Gastrocnemius medialis (tissue), 4 donors: ENCODE measurements at places on chromosomes 4 and X.

DNA sequence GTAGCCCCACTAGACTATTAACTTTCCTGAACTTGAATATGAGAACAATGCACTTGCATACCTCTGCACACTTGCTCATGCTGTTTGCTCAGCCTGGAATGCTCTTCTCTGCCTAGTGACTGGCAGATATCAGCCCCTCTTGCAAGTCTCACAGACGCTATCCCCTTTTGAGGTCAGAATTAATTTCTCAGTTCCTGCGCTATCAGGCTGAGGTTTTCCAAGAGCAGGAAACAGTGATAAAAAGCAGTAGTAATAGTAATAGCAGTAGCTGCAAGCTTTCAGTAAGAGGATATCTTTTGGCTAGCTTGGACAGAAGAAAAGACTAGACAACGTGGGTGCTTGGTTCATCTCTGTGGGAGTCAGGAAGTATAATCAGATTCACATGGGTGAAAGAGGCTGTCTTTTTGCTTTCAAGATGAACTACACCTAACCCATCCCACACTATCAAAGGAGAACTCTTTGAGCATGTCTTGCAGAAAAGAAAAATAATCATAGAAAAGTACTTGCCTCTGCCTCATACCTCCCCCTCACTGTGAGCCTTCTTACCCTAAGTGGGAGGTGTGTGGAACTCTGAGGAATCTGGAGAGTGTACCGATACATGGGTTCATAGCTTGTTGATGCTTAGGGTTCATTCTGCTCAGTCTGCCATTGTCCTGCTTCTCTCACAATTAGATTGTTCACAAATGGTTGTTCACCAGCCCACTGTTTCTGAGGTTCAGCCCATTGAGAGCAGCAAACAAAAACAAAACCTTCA lies 11.3 kb upstream of the DRP2 start:
- DNase-seq, result no peak

DNA sequence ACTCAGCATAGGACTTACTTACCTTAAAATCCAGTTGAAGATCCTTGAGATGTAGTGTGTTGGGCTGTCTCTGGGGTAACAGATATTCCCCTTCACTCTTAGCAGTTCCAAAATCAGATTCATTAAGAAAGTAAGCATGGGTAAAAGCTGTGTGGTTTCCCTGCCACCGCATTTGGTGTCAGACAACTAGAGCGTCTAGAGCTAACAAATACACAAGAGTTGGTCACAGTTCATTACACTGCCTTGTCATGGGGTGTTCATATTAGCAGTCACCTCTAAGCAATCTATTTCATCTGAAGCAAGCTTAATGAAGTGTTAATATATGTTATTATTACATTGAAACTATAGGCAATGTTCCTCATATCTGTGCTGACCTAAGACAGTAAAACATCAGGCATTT lies 342.8 kb downstream of the PPARGC1A start:
- DNase-seq, result no peak

GRCh38 chrX:151004085-151004484 lies 20.9 kb downstream of the HMGB3 start:
- no peak for DNase-seq

- DNase-seq, result no peak
Observed at GRCh38 chr4:30789219-30789671, 69.1 kb downstream of the PCDH7 start.

DNA sequence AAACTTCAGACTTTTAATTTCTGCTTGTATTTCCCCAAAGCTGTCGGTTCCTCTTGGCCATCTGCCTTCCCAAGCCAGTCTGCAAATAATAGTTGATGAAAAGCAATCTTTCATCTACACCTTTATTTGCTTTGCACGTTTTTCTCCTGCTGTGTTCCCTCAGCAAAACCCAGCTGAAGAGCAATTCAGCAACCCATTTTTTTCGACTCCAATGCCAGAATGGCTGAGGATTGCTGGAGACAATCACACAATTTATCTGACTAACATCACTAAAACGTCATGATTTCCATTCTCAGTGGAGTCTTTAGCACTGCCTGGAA lies 94.3 kb downstream of the GPRIN3 start:
- no peak for DNase-seq

DNA sequence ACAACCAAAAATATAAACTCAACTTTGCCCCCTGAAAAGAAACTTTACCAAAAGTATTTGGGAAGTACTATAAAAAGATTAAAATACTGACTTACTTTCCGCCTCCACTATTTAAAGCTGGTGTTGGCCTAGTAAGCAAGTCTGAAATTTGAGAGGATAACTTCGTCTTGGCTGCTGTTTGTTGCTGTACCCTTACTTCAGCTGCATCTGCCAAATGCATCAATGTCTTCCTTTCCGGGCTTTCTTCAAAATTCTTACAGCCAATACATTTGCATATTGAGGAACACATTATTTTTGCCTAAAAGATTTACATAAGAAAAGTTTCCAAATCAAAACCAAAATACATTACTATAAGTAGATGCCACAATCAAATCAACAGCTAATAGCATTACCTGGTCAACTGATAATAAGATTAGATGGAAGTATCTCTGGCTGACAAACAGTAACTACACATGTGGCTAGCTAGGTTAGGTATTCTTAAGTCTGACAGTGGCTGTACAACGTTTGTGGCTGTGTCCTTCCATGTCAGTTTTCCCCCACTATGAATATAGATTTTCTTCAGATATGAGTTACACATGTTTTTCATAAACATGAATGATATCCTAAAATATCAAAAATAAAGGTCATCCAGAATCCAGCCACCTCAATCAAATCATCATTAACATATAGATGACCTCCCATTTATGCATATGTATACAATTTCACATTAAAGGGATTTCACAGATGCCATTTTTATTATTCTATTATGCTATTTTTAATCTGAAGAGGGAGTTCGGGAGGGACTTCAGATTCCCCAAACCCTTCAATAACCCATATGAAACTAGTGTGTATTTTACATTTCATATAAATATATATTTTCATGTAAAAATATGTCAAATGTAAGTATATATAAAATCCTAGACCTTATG lies 30.6 kb downstream of the THAP9 start:
- no peak for DNase-seq

DNA sequence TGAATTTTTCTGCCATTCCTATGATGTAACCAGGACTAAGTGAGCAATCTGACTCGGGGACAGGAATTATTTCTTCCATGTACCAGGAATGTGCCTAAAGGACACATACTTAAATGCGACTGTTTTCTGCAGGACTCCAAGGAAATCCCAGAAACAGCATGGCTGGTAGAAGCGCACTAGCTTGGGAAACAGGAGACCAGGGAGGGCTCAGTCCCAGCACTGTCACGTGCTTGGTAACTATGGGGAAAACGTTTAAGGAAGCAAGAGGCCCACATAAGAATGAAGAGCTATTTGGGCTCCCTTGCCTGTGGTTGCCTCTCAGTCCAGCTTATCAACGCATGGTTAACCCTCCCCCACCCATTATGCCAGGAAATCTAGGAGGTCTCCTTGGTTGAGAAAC lies 19.6 kb downstream of the MPP1 start:
- no peak for DNase-seq

DNA sequence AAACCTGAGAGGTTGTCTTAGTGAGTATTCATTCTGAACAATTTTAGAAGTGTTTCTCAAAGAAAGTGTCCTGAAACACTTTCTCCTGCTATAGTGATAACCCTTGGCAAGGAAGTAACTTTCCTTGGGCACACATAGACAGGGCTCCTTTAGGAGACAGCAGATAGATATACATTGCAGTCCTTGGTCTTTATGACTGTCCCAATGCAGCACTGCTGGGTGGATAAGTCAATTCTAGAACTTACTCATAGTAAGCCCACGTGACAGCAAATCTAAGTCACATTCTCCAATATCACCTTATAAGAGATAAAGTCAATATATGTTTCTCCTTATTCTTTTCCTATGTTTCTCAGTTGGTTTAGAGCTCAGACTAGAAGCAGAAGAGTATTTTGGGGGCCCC lies 46.7 kb downstream of the GPRASP3 start:
- DNase-seq, result no peak

DNA sequence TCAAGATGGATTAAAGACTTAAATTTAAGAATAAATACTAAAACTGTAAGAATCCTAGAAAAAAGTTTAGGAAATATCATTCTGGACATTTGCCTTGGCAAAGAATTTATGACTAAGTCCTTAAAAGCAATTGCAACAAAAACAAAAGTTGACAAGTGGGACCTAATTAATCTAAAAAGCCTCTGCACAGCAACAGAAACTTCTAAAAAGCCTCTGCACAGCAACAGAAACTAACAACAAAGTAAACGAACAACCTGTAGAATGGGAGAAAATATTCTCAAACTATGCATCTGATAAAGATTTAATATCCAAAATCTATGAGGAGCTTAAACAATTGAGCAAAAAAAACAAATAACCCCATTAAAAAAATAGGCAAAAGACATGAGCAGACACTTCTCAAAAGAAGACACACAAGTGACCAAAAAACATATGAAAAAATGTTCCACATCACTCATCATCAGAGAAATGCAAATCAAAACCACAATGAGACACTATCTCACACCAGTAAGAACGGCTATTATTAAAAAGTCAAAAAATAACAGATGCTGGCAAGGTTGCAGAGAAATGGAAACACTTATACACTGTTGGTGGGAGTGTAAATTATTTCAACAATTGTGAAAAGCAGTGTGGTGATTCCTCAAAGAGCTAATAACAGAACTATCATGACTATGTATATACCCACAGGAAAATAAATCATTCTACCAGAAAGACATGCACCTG lies 5.5 kb upstream of the OPRPN start:
- DNase-seq, result no peak

DNA sequence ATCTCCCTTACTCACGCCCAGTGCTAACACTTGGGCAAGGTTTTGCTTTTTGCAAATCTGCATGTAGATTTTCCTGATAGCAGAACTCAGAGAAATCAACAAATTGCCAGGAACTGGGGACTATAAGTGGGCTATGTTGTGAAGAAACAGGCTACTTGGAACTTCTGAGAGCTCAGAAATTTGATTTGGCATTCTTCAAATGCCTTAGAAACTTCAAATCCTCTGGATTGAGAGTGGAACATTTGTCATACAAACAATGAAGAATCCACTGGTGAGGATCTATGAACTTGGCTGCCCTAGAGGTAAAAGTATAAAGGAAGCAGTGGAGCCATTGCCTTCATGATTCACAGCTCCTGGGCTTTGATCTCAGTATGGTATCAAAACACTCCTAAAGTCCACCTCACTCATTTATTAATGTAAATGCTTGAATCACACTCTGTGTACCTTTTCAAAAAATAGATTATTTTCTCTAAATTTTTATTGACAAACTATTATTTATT lies 126.0 kb downstream of the GLRA3 start:
- no peak for DNase-seq

- DNase-seq, result no peak
Observed at GRCh38 chr4:28792917-28793597, 1927.1 kb upstream of the PCDH7 start.

DNA sequence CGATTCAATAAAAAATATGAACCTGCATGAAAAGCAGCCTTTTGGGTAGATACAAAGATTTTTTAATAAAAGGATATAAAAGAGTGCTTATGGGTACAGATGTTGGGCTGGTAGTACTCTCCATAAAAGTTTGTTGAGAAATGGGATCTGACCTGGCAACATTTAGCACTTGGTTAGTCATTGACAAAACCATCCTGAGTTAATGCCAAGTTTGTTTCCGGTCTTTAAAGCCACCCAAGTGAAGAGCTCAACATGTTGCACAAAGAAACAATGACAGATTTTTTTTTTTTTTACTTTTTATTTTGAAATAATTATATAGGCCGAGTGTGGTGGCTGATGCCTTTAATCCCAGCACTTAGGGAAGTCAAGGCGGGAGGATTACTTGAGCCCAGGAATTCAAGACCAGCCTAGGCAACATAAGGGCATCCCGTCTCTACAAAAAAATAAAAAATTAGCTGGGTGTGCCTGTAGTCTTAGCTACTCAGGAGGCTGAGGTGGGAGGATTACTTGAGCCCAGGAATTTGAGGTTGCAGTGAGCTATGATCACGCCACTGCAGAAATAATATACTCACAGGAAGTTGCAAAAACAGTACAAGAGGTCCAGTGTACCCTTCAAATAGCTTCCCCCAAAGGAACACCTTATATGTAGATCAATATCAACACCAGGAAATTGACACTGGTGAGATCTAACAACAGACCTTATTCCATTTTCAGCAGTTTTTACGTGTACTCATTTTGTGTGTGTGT lies 16.6 kb downstream of the CHST7 start:
- no peak for DNase-seq

- no peak for DNase-seq
Observed at GRCh38 chr4:142142366-142143054, 506.1 kb downstream of the IL15 start.

- DNase-seq, result no peak
Observed at GRCh38 chrX:70043685-70044084, 6.1 kb downstream of the AWAT2 start.

DNA sequence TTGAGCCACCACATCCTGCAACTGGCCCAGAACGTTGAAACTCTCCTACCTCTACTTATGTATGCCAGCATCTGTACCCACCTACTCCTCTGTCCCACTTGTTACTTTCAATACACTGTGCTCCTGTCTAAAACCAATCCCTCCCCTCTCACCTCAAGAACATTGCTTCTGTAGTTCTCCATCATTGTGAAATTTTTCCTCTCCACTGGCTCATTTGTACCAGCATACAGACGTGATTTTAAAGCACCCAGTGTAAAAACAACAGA lies 25.5 kb upstream of the USO1 start:
- no peak for DNase-seq

- DNase-seq, result no peak
Observed at GRCh38 chr4:181944527-181944926, 298.7 kb upstream of the TENM3 start.

DNA sequence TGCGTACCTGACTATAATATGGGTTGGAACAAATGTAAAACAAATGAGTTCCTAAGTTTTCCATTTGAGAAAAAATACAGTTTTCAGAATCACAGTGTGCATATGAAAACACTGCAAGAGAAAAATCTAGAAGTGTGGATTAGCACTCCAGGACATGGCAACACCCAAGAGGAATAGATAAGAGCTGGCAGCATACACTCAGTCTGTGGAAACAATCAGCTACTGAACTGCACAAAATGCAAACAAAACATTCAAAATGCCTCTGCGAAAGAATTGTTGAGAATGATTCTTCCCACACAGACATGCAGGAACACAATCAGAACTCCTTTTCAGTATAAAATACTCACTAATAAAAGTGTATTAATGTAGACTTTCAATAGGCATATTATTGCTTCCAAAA lies 39.9 kb downstream of the ATP8A1 start:
- DNase-seq, result no peak

- DNase-seq, result no peak
Observed at GRCh38 chrX:57587062-57587461, 4.7 kb upstream of the ZXDB start.

DNA sequence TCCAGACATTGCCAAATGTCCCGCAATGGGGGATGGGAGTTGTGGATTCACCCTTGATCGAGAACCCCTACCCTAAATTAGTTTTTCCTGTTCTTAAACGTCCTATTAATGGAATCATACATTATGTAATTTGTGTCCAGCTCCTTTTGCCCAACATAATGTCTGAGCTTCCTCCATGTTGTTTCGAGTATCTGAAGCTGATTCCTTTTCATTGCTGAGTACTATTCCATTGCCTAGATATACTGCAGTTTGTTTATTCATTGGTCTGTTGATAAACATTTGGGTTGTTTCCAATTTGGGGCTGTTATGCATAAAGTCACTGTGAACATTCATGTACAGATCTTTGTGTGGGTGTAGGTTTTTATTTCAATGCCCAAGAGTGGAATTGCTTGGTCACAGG lies 251.3 kb downstream of the BCOR start:
- no peak for DNase-seq

- DNase-seq, result no peak
Observed at GRCh38 chrX:69430785-69431184, 73.3 kb upstream of the NALF2 start.

GRCh38 chr4:36159208-36159607 lies 85.1 kb downstream of the ARAP2 start:
- DNase-seq, result no peak
